Osteocyte (in vitro differentiated cells): ENCODE measurements at places on chromosomes 3 and 15. TPM values are rescaled to one million over a fixed set of nuclear protein-coding genes. Genes with fewer than 3 reads are reported as not detected.

DNA sequence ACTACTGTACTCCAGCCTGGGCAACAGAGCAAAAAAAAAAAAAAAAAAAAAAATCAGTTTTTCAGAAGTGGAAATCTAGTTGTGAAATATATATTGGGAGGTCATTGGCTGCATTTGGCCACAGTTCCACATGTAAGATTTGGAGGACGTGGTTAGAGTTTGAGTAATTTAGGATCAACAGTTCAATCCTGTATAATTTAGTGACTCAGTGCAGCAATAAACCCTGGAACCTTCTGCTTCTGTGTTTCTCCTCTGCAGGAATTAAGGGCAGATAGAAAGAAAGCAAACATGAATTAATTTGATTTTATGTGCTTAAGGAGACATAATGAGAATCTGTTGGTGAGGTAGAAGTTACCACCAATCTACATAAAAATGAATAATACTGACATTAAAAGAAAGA lies 347.0 kb downstream of the PTPRG start:
- no peak overlapping the region for H3K4me3 ChIP-seq
- peaks cover 8% of the 10 kb centered on the region for H3K27me3 ChIP-seq
- H3K27ac ChIP-seq, result no peak overlapping the region
- H3K4me1 ChIP-seq, result peaks cover 8% of the 10 kb centered on the region

- DNase-seq, result no peak
- H3K4me1 ChIP-seq, result peaks cover 3% of the 10 kb centered on the region
Observed at GRCh38 chr3:12465836-12466225, 18.4 kb upstream of the TSEN2 start.

- H3K36me3 ChIP-seq, result no peaks in the 10 kb centered on the region
- H3K27me3 ChIP-seq, result peaks cover 29% of the 10 kb centered on the region
- H3K27ac ChIP-seq, result no peak overlapping the region
- peaks cover 6% of the 10 kb centered on the region for H3K4me1 ChIP-seq
- no peak for DNase-seq
Observed at GRCh38 chr3:151087648-151088047, 2.2 kb downstream of the MED12L start.

DNA sequence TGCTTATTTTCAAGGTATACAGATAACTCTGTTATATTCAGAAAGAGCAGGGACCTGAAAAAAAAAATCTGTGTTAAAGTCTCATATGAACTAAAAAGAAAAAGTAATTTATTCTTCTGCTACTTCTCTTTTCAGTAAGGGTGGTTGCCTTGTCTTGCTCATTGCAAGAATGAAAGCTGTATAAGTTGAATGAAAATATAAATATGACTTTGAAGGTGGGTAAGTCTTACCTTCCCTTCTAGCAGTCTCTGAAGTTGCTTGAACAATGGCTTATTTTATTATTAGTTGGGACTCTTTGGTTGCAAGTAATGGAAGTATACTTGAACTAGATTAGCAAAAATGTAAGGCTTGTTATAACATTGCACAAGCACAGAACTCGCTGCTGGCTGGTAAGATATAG lies 1554.9 kb downstream of the SI start:
- no peak overlapping the region for H3K27ac ChIP-seq
- H3K4me1 ChIP-seq, result peaks cover 9% of the 10 kb centered on the region
- DNase-seq, result no peak
- H3K27me3 ChIP-seq, result no peaks in the 10 kb centered on the region

DNA sequence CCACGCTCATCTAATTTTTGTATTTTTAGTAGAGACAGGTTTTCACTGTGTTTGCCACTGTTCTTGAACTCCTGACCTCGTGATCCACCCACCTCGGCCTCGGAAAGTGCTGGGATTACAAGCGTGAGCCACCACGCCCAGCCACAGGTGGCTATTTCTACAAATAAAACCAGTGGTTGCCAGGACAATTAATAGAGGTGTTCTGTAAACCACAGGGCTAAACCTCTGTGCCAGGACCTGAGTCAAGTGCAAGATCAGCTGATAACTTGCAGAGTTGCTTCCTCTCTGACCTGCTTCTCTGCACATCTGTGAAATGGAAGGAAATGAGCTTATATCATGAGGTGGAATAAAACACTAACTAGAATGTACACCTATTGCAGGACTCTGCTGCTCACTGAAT lies 72.8 kb downstream of the CD200R1L start:
- no peak overlapping the region for H3K4me3 ChIP-seq
- DNase-seq, result no peak
- no peaks in the 10 kb centered on the region for H3K36me3 ChIP-seq
- no peaks in the 10 kb centered on the region for H3K27me3 ChIP-seq
- H3K27ac ChIP-seq, result no peak overlapping the region
- H3K4me1 ChIP-seq, result peaks cover 49% of the 10 kb centered on the region

DNA sequence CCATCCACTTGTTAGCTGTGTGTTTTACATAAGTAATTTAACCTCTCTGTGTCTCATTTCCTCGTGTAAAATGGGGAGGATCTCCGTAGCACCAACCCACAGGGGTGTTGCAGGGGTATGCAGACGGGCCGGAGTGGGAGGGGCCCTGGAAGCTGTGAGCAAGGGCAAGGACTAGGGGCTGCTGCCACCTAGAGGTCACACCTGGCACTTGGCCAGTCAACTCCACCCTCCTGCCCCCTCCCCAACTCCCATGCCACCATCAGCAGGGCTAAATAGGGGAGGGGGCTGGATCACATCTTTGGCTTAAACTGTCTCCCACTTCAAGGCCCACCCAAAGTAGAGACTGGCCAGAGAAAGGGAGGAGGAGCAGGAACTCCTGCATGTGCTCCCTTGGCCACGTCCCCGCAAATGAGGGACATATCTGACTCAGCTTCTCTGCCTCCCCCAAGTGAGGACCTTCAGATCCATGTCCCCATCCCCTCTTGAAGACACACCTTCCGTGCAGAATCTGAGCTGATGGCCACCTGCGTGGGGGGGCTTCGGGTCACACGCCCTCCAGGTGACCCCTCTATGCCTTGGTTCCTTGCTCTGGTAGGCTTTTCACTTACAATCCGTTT lies 2.6 kb downstream of the CCDC9B start:
- no peaks in the 10 kb centered on the region for H3K36me3 ChIP-seq
- no peak for DNase-seq
- H3K27ac ChIP-seq, result peak overlapping the region; percentile 97

GRCh38 chr3:149620291-149621020 lies 37.4 kb downstream of the WWTR1 start:
- H3K27ac ChIP-seq, result peak overlapping the region; percentile 95
- no peaks in the 10 kb centered on the region for H3K27me3 ChIP-seq
- no peak for DNase-seq
- no peaks in the 10 kb centered on the region for H3K36me3 ChIP-seq
- peaks cover 76% of the 10 kb centered on the region for H3K4me1 ChIP-seq

- DNase-seq, result no peak
- H3K27me3 ChIP-seq, result peaks cover 35% of the 10 kb centered on the region
- no peaks in the 10 kb centered on the region for H3K4me1 ChIP-seq
- no peak overlapping the region for H3K27ac ChIP-seq
- no peaks in the 10 kb centered on the region for H3K36me3 ChIP-seq
Observed at GRCh38 chr3:94336046-94336753, 273.3 kb downstream of the NSUN3 start.

GRCh38 chr15:62711691-62712454 lies 330.7 kb upstream of the TPM1 start:
- no peak overlapping the region for H3K4me3 ChIP-seq
- no peaks in the 10 kb centered on the region for H3K4me1 ChIP-seq
- H3K27ac ChIP-seq, result no peak overlapping the region
- no peaks in the 10 kb centered on the region for H3K27me3 ChIP-seq

GRCh38 chr3:65761446-65762234 lies 277.1 kb downstream of the MAGI1 start:
- H3K27me3 ChIP-seq, result no peaks in the 10 kb centered on the region
- H3K4me1 ChIP-seq, result peaks cover 7% of the 10 kb centered on the region
- H3K36me3 ChIP-seq, result no peaks in the 10 kb centered on the region
- no peak overlapping the region for H3K27ac ChIP-seq
- no peak for DNase-seq

DNA sequence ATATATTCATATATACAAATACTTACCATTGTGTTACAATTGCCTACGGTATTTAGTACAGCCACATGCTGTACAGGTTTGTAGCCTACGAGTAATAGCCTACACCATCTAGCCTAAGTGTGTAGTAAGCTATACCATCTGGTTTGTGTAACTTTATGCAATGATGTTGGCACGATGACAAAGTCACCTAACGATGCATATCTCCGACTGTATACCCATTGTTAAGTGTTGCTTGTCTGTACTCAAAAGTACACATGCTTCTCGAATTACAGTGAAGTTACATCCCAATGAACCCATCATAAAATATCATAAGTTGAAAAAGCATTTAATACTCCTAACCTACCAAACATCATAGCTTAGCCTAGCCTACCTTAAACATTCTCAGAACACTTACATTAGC lies 327.1 kb downstream of the KBTBD8 start:
- DNase-seq, result no peak
- no peaks in the 10 kb centered on the region for H3K4me1 ChIP-seq
- H3K4me3 ChIP-seq, result no peak overlapping the region
- no peak overlapping the region for H3K27ac ChIP-seq
- H3K27me3 ChIP-seq, result peaks cover 5% of the 10 kb centered on the region

DNA sequence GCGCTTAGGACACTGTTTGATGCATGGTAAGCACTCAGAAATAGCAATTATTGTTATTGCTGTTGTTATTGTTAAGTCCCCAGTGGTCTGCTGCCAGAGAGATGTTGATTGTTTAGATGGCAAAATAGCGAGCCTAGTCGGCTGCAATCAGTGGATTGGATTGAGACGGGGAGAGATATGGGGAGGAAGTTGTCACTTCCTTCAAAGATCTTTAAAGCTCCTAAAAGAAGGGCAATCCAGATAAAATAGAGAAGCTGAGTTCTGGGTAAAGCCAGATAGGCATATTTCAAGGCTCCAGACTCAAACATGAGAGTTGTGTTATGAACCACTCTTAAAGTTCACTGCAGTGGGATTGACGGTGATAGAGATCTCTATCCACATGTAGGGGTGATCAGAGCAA lies 64.5 kb downstream of the RYR3 start:
- no peak overlapping the region for H3K4me3 ChIP-seq
- peaks cover 18% of the 10 kb centered on the region for H3K27me3 ChIP-seq
- no peaks in the 10 kb centered on the region for H3K36me3 ChIP-seq
- no peaks in the 10 kb centered on the region for H3K4me1 ChIP-seq
- no peak overlapping the region for H3K27ac ChIP-seq

DNA sequence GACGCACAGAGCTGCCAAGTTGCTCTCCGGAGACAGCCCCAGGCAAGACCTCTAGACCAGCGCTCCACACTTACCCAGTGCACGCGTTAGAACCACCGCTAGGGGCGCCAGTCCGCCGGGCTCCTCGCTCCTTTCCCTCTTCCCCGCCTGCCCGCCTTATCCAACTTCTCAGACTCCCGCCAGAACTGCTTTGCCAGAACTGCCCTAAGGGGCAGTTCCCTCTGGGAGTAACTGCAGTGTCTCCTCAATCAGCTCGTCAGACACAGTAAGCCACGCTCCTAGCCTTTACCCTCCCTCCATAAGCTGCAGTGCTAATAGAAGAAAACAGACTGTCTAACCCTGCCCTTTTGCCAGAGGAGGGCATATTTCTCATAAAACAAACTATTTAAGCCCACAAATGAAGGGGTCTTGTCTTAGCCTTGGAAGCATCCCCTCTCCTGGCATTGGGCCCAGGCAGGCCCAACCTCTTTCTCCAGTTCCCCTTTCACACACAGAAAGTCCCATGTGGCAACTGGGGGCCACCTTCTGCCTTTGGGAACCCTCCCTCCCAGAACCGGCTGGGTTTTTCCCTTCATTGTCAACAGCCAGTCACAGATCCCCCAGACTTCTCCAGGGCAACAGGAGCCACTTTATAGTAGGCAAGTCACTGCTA lies 3.7 kb downstream of the BMF start:
- H3K4me3 ChIP-seq, result peak overlapping the region; percentile 56
- peak overlapping the region; percentile 85 for H3K27ac ChIP-seq
- peak; percentile 97 for DNase-seq
- peaks cover 84% of the 10 kb centered on the region for H3K4me1 ChIP-seq
- no peaks in the 10 kb centered on the region for H3K27me3 ChIP-seq

DNA sequence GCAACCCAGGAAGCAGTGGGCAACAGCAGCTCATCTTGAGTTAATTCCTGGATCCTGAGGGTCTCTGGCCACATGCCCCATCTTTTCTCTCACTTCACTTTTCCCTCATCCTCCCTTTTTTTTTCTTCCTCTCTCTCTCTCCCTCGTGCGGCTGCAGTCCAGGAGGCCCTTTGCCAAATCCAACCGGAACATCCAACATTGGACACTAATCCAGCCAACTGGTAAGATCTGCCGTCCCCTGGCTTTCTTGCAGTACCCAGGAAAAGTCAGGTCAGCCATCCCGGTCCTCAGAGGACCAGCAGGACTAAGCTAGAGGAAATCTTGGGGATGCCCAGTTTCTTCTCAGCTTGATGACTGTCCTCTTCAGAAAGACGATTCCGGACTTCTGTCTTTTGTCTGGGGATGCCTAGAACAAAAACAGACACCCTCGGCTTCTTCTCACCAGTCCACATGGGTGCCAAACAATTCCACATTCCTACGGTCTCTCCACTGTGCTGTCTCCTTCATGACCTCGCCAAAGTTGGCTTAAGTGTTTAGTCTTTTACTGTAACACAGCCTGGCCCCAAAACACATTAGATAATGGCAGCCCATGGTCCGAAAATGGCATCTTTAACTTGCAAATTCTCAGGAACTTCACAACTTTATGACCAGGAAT lies 115.6 kb downstream of the GSK3B start:
- no peak for DNase-seq
- no peak overlapping the region for H3K27ac ChIP-seq
- H3K27me3 ChIP-seq, result no peaks in the 10 kb centered on the region
- H3K36me3 ChIP-seq, result peaks cover 27% of the 10 kb centered on the region
- H3K4me3 ChIP-seq, result no peak overlapping the region
- peaks cover 2% of the 10 kb centered on the region for H3K4me1 ChIP-seq

- no peaks in the 10 kb centered on the region for H3K4me1 ChIP-seq
- no peak overlapping the region for H3K4me3 ChIP-seq
- H3K27me3 ChIP-seq, result peaks cover 31% of the 10 kb centered on the region
Observed at GRCh38 chr3:9508781-9509180, 44.8 kb downstream of the LHFPL4 start.

GRCh38 chr15:28935316-28935715 lies 49.5 kb downstream of the APBA2 start:
- no peak for DNase-seq
- peaks cover 7% of the 10 kb centered on the region for H3K4me1 ChIP-seq
- no peaks in the 10 kb centered on the region for H3K27me3 ChIP-seq
- H3K4me3 ChIP-seq, result no peak overlapping the region

CHRM5 gene
- total RNA-seq, result not detected in 2 replicates

CHL1 gene
- not detected in 2 replicates for total RNA-seq

C3orf85 gene
- total RNA-seq, result not detected in 2 replicates

LYZL4 gene
- total RNA-seq, result not detected in 2 replicates

ENTPD3 gene
- total RNA-seq, result not detected in 2 replicates

TNNC1 gene
- 0.60 TPM in 1 of 2 replicates, not detected in the other for total RNA-seq

PGBD4 gene
- 2.0 TPM in 2 replicates for total RNA-seq
